ENCODE measurements at places on chromosomes 1 and 21.

GRCh38 chr1:228794810-228795209, 59.5 kb downstream of the RHOU start:
- DNase-seq: no peak

- DNase-seq: no peak
These were observed 86.5 kb upstream of the CACNA1E start for GRCh38 chr1:181396811-181397210.

GRCh38 chr1:96987186-96987703, 265.7 kb downstream of the PTBP2 start:
- no peak for DNase-seq

DNA sequence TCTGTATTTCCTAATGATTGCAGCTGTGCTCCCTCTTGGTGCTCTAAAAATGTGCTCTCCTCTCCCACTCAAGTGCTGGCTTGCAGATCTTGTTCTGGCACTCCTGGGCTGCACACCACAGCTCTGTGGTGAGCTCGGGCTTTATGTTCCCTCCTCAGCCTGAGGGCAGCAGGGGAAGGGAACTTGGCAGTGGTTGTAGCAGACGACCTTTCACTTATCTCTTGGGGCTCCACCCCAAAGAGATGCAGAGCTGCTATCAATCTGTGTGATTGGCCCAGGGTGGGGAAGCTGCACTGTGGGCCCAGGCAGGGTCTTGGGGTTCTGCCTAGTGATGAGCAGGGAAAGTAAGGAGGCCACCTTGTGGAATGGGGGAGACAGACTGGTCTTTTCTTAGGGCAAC, 143.5 kb upstream of the GORAB start:
- no peak for DNase-seq

- DNase-seq: no peak
These were observed 52.5 kb upstream of the RGS2 start for GRCh38 chr1:192756314-192756713.

GRCh38 chr1:39491146-39491921, at the start of gene BMP8A:
BMP8A (plus strand) TSS chr1:39491636; CDS start chr1:39491992, 356 bp downstream.
- DNase-seq: peak; percentile 99

GRCh38 chr1:211832661-211833060, 2.1 kb upstream of the LPGAT1 start:
- no peak for DNase-seq

- DNase-seq: no peak
These were observed 50.2 kb downstream of the PKNOX1 start for GRCh38 chr21:43024439-43025136.

DNA sequence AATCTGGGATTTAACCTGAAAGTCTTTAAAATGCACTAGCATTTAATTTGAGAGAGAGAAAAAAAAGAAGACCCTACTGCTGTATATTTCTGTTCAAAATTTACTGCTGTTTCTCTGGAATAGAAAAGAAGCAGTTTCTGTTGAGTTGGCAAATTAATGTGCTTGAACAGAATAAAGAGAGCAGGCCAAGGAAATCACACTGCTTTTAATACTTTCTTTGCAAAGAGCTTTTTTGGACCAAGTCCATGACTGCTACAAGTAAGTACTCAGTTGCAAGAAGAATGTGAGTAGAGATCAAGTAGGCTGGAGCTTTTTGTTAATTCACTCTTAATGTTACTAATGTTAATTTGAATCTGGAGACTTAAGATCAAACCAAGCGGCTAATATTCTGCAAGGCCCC, 336.2 kb upstream of the SGIP1 start:
- no peak for DNase-seq

GRCh38 chr1:64357422-64357821, 112.5 kb upstream of the CACHD1 start:
- no peak for DNase-seq

GRCh38 chr1:243505986-243506689, 250.3 kb downstream of the SDCCAG8 start:
- no peak for DNase-seq

- no peak for DNase-seq
These were observed 50.9 kb downstream of the ITPKB start for GRCh38 chr1:226688056-226688748.

DNA sequence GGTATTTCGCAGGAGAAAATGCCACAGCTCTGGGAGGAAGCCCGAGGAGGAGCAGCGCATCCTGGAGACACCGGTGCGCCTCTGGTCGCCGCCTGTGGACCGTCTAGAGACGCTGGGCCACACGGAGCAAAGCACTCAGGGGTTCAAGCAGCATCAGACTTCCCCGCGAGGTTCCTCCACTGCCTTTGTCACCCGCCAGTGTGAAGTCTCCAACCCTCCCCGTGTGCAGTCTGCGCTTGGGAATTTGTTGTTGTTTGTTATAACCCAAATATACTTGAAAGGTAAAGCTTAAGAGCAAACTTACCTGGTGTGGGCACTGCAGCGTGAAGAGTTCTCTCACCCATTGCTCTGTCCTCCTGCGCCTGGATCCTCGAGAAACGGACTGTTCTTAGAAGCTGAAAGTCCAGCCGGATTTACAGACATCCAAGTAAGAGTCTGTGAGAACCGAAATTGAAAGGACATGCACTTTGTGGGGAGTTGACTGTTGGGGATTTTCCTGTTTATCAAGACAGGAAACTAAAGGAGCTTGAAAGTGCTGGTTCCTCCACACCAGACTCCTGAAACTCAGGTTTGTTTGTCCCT, at the start of gene GBP4:
Gene GBP4, minus strand, starts transcription at position 452 of the 582 bp plus-strand sequence. Its CDS starts 108 bp downstream, at position 344.
- no peak for DNase-seq

DNA sequence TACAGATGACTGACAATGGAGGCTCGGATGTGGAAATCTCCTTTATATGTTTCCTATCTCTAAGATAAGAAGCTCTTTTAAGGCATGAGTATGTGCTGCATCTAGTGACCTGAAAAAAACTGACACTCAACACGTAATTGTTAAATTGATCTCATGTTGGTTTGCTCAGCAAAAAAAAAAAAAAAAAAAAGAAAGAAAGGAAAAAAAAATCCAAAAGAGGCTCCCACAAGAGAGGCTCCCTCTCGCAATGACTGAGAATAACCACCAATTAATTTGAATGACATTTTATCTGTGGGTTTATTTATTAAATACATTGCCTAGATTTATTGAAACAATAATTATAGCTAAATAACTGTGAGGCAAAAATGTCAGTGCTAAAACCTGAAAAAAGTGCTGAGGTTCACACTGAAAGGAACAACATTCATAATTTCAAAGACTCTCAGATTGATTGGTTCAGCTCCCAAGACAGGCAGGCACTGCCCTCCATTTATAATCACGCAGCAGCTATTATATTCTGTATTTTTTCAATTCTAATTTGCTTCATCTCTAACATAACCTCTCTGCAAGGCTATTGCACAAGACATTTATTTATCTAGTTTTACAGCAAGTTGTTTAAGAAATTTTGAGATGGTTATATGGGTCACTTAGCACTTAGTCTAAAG, 184.5 kb upstream of the TMPRSS15 start:
- no peak for DNase-seq

DNA sequence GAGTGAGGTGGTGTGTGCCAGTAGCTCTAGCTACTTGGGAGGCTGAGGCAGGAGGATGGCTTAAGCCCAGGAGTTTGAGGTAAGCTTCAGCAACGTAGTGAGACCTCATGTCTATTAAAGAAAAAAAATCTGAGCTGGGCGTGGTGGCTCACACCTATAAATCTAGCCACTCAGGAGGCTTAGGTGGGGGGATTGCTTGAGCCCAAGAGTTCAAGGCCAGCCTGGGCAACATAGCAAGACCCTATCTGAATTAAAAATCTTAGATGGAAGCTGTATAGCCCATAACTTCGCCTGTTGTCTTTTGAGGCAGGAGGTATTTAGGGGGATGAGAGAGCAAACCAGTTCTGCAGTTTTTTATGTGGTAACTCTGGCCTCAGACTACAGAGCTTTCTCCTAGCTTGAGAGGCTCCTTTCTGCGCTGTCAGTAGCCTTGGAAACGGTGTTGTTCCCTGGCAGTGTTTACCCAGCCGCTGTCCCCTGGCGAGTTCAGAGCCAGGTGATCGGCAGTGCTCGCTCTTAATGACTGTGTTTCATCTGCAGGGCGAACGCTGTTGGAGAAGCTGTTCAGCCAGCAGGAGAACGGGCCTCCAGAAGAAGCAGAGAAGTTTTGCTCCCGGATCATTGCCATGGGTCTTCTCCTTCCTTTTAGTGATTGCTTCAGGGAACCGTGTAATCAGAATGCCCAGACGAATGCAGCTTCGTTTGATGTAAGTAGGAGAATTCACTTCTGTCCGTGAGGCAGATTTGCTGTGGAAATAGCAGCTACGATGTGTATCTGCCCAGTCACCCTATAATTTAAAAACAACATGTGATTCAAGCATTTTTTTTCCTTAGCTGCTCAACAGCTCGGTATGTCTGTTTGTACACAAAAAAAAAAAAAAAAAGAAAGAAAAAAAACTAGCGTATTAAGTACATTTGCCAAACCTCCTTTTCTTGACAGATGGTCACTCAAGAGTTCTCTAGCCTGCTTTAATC, 31.2 kb downstream of the FMN2 start:
- DNase-seq: peak; percentile 80

DNA sequence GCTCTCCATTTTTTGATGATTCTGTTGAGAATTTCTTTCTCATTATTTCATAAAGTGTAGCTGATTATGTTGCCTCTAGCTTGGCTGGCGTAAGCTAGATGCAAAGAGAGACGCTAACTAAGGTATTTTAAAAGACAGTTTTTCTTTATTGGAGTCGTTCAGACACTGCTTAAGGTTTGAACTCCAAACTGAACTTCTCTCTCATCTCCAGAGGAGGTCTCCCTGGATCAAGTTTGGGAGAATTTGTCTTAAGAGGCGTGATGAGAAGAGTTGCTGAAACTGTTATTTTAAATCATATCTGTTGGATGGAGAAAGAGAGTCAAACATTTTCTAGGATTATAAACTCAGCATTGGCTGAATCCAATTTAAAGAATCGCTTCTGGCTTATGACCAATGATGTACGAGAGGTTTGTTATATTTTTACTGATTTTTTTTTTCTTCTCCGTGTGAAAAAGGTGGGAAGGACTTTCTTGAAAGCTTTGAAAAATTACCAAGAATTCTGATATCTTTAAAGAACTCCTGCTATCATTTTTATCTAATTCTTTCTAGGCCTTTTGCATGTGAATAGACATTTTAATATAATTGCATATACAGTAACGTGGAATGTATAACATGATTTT, 34.0 kb downstream of the MAP3K7CL start:
- DNase-seq: no peak

GRCh38 chr1:79716447-79716846, 709.9 kb upstream of the ADGRL4 start:
- DNase-seq: no peak

- no peak for DNase-seq
These were observed 75.7 kb downstream of the ZC3H11B start for GRCh38 chr1:219537223-219537631.

DNA sequence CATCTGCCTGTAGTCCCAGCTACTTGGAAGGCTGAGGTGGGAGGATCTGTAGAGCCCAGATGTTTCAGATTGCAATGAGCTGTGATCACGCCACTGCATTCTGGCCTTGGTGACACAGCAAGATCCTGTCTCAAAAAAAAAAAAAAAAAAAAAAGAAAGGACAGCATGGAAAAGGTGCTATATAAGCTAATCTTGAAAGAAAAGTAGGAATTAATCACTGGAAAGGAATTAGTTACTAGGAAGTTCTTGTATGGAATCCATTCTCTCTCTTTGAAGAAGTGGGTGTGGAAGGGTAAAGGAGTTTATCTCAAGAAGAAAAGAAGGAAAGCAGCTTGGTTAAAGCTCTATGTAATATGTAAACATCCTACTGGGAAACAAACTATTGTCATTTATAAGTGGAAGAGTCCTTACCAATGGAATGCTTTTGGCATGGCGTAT, 339.2 kb downstream of the DPYD start:
- no peak for DNase-seq
